Ascending aorta (tissue), 2 donors: ENCODE measurements at places on chromosomes 5 and 9.
A peak's percentile ranks its signal among the peaks of the same experiment; 100 is the strongest.

GRCh38 chr5:178279723-178280438 lies 47.3 kb upstream of the PHYKPL start:
- peak; percentile 88 for DNase-seq

GRCh38 chr5:78586251-78586650 lies 62.3 kb downstream of the LHFPL2 start:
- DNase-seq, result no peak

GRCh38 chr9:20188616-20189369 lies 400.0 kb upstream of the SLC24A2 start:
- DNase-seq, result no peak

GRCh38 chr5:38518341-38518740 lies 38.1 kb downstream of the LIFR start:
- DNase-seq, result no peak

- DNase-seq, result no peak
Observed at GRCh38 chr9:71122421-71122820, 1.0 kb upstream of the TRPM3 start.

GRCh38 chr9:129751841-129752801 lies 721 bp downstream of the PTGES start:
- no peak for DNase-seq

DNA sequence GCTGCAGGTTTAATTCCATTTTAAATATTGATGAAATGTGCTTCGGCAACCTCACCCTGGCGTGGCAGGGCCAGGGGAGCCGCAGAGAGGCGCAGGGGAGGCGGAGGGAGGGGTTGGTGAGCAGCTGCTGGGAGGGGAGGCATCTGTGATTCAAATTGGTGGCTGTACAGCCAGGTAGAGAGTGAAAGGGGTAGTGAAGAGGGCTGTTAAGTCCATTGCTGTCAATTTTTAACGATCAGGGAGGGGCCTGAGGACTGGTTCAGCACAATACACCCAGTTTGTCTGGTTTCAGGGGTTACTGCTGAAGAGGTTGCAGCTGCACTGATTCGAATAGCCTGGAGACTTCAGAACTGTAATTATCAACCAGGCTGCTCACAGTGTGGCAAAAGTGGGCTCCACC lies 31.3 kb downstream of the LHX6 start:
- DNase-seq, result no peak

DNA sequence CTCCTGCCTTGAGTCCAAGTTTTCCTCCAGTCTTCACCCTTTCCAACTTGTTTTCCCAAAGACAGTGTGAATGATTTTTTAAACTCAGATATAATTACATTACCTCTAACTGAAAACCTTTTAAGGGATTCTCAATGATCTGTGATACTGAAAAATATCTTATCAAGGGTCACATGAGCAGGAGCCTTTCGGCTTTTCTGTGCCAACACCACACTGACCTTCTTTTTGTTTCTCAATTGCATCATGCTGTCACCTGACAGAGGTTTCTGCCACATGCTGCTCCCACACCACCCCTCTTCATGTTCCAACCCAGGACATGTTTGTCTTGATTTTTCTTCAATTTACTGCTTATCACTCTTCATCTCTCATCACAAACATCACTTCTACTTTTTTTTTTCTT lies 820.0 kb downstream of the PRELID2 start:
- DNase-seq, result no peak

GRCh38 chr5:79853676-79854418 lies 137.2 kb downstream of the MTX3 start:
- DNase-seq, result no peak

GRCh38 chr9:6488395-6488794 lies 75.4 kb downstream of the UHRF2 start:
- DNase-seq, result no peak

GRCh38 chr5:17912794-17913193 lies 278.5 kb downstream of the TAF11L14 start:
- no peak for DNase-seq

GRCh38 chr5:97657239-97657638 lies 474.2 kb upstream of the RIOK2 start:
- DNase-seq, result no peak

DNA sequence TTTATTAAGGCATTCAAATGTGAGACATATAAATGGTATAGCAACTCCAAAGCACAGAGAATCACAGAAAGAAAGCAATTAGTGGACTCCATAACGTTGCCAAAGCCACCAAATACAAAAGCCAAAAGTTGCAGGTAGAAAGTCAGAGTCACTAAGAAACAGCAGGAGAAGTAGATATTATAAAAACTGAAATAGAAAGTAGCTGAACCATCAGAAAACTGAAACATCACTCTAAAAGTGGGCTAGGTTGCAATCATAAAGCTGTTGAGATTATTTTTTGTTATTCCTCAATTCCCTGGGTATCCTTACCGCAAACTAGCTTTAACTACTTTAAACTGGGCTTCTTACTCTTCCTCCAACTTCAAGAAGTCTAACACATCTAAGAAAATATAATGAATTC lies 108.1 kb upstream of the ARRDC3 start:
- DNase-seq, result no peak

DNA sequence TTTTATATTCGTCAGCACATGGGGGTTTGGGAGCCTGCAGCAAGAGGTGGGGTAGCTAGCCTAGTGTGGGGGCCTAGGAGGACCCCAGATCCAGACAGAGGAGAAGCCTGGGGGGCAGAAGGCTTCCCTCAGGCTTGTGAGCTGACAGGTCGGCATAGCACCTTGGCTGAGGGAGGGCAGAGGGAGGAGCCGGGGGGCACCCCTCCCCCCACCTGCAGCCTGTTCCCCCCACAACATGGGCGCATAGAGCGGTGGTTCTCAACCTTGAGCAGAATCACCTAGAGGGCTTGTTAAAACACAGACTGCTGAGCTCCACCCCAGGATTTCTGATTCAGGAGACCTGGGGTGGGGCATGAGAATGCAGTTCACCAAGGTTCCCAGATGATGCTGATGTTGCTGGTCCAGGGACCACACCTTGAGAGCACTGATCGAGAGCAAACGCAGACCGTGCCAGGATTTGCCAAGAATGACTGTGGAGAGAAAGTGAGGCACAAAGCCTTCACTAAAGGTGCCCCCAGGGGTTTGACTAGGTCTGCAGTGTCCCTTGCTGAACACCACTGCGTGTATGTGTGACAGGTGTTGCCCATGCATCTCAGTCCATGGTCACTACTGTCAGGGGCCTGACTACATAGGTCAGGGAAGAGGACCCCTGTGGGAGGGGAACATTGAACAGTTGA lies 163.3 kb downstream of the MACROH2A1 start:
- peak; percentile 45 for DNase-seq

- DNase-seq, result no peak
Observed at GRCh38 chr5:102385365-102385764, 89.3 kb upstream of the SLCO4C1 start.

DNA sequence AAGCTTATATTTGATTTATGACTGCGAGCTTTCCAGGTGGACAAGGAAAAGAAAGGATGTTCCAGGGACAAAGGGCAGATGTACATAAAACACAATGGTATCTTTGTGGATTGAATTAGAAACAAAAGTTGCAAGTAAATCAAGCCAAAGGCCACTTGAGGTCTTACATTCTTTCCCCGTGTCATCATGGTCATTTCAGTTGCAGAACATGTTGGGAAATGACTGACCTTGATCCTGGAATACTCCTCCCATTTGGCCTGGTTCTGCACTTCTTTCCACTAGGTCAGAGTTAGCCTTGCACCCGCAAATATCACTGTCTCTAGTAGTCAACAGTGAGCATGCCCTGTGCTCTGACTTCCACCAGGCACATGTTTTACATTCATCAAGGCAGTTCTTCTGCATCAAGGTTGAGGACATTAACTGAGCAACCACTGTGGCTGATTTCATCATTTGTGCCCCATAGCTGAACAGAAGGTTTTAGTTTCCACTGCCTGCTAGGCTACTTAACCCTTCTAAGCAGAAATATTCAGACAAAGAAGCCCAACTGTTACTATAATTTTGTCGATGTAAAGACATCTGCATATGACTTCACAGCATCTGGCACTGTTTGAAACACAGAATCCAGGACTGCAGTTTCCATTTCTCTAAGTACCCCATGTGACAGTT lies 1161.7 kb upstream of the DMAC1 start:
- peak; percentile 66 for DNase-seq

DNA sequence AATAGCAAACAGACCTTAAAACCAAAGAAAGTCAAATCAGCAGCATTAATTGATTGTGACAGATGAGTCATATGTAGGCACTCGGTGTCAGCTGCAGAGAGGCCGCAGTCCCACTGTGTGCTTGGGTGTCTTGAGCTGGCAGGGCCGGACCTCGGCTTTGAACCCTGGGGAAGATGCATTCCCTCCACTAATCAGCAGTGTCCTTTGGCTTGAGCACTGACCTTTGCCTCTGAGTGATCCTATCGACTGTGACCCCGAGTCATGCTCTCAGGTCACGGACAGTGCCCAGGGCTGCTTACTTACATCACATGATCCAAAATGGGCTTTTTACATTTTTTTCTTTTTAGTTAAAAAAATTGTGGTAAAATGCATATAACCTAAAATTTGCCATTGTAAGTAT lies 188.7 kb downstream of the GADD45G start:
- DNase-seq, result no peak
